ENCODE measurements at places on chromosomes 1 and 21. TPM values are rescaled to one million over a fixed set of nuclear protein-coding genes. Genes with fewer than 3 reads are reported as not detected.

- H3K4me1 ChIP-seq = no peaks in the 10 kb centered on the region
- H3K27ac ChIP-seq = no peak overlapping the region
- H3K4me3 ChIP-seq = no peak overlapping the region
- no peak for DNase-seq
- no peaks in the 10 kb centered on the region for H3K36me3 ChIP-seq
These were observed 2.3 kb upstream of the LCE3D start for GRCh38 chr1:152582647-152583046.

CHI3L2 gene
- total RNA-seq = not detected

LCE3D gene
- not detected for total RNA-seq

CYP4A22 gene
- total RNA-seq = not detected

ADAMTS5 gene
- not detected for total RNA-seq
